ENCODE measurements at places on chromosomes 1 and 21.
A peak's percentile ranks its signal among the peaks of the same experiment; 100 is the strongest.

DNA sequence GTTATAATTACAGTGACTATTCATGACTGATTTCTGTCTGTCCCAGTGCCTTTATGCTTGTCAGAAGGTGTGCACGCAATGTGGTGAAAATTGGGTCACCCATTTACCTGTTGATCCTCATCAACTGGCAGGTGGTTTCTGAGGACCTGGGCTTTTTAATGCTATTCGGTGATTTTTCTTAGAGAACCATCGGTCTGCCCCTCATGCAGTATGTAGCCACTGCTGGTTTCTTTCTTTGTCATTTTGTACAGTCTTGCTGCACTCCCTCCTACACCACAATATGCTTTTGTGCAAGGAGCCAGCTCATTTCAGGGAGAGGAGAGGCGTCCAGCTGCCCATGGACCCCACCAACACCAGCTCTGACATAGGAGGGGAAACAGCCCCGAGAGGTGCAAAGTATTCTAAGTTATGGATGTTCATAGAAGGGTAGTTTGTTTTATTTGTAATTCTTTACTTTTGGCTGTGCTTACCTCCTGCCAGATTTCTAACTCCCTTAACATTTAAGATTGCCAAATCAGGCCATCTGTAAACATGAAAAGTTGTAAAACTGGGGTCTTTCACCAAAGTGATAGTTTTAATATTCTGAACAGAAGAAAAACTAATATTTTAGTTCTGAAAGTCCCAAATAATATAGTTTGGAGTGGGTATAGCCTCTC is 325.3 kb downstream of the PTBP2 start:
- no peak for DNase-seq

DNA sequence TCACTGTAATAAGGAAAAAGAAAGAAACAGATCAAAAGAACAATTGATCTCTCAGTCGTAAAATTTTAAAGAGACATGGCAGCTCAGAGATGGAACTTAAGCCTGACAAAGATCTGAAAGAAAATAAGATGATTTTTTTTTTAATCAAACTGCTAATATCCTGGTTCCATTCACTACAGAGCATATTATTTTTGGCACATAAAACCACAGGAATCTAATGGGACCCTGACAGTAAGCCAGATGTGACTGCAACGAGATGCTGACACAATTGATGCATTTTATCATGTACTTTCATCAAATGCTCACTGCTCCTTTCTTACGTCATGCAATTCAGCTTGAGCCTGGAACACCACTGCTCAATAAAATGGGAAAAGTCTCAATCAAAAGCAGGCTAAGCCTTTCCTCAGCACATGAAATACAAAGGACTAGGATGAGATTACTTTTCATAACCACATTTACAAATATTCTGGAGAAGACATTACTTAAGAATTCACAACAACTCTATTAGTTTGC is 16.6 kb downstream of the GPATCH2 start:
- DNase-seq, result no peak

GRCh38 chr21:45224189-45224938 is 63.3 kb downstream of the POFUT2 start:
- no peak for DNase-seq

- no peak for DNase-seq
Observed at GRCh38 chr21:34640858-34641257, 25.9 kb upstream of the RCAN1 start.

GRCh38 chr21:30271611-30272010 is 11.1 kb downstream of the KRTAP24-1 start:
- no peak for DNase-seq

DNA sequence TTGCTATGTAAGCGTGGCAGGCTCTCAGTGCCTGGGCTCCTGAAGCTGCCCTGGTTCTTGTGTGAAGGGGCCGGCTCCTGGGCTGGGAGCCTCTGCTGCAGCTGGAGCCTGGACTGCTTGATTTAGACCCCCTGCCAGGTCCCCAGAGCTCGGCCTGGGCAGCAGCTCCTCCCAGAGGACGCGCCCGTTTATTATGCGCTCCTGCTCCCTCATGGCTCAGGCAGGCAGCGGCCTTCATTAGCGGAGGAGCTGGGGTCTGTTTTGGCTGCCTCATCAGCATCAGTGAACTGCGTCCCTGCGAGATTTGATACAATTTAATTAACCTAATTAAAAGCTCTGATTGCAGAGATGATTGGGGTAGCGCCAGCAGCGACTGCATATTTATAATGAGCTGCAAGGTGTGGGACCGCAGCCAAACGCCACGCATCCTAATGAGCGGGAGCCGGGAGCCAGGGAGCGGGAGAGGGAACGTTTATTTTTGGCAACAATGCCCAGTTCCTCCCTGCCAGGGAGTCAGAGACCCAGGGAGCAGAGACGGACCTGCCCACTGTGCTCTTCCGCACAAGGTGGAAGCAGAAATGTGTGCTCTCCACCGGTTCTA is 16.6 kb downstream of the UTP11 start:
- no peak for DNase-seq

DNA sequence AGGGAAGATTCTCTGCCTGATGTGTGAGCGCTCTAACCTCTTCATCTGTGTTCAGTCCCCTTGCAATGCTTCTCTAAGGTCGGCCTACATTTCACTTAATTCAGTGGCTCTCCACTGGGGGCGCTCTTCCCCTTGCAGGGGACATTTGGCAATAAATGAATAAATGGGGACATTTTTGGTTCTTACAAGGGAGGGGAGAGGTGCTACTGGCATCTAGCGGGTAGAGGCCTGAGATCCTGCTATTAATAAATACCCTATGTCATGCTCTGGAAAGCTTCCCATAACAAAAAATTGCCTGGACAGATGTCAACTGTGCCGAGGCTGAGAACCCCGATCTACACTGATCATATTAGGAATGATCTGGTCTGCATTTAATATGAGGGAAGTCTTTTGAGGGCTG is 25.9 kb upstream of the DNAJC11 start:
- DNase-seq, result no peak

GRCh38 chr1:157429601-157430240 is 122.6 kb downstream of the FCRL5 start:
- no peak for DNase-seq

GRCh38 chr1:65059930-65060538 is 88.0 kb upstream of the AK4 start:
- no peak for DNase-seq

DNA sequence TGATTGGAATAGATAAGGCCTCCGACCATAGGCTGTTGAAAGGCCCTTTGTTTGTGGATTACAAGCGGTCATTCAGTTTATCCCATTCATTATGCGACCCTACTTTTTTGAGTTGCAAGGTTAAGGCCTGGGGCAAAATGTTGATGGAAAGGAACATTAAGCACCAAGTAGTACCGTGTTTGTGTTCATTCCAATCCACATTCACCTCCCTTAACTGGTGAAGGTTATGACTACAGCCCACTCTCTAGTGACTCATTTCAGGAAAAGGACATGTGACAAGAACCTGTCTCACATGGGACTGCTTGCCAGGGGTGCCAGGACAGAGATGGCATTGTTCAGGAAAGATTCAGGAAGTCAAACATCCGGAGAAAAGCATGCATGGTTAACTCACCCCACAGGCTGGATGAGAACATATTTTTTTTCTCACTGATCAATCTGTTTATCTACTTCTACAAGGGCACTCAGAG is 81.6 kb downstream of the CD58 start:
- DNase-seq, result no peak

DNA sequence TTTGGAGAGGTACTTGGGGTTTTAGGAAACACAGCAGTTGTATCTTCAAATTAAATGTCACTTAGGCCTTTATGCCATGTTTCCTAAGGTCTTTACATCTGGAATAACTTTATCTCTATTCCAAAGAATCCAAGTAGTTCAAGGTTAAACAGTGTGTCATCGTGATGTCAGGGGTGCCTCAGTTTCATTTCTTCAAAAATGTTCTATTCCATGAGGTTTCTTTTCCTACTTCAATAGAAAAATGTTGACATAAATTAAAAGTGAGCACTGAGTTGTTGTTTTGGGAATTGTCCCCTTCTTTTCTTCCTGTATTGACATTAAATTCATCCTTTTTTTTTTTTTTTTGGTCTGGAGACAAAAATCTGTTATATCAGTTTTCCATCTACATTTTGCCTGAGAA is 160.6 kb upstream of the C21orf91 start:
- DNase-seq, result no peak

GRCh38 chr1:17862121-17862520 is 107.0 kb downstream of the ACTL8 start:
- no peak for DNase-seq

DNA sequence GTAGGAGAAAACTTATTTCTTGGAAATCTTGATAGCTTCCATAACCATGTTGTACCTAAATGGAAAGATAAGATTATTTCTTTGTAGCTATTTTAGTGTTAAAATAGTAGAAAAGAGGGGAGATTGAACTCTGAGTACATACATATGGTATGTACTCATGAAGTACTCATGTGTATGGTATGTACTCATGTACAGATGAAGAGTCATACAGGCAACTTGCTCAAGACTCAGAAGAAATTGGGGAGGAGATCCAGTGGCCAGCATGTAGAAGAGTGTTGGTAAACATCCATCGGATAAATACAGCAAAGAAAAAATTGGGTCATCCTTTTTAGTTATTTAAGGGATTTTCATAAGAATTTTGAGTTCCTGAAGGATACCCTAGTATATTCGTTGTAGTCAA is 29.0 kb downstream of the MDM4 start:
- no peak for DNase-seq

DNA sequence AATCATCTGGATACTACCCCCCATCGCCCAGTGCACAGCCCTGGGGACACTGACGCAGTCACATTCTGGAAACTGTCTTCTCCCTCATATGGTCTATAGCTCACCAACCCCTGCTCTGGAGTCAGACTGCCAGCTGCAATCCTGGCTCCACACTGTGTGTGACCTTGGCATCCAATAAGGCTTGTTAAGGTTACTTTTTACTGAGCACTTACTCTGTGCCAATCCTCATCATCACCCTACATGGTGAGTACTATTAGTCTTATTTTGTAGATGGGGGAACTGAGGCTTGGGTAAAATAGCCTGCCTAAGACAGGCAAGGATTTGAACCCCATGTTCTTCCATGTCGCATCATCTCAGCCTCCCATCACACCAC is 34.9 kb downstream of the AHDC1 start:
- no peak for DNase-seq

- DNase-seq, result no peak
Observed at GRCh38 chr1:224637936-224638335, 21.8 kb downstream of the CNIH3 start.

GRCh38 chr1:166020210-166020609 is 146.6 kb downstream of the FAM78B start:
- no peak for DNase-seq

DNA sequence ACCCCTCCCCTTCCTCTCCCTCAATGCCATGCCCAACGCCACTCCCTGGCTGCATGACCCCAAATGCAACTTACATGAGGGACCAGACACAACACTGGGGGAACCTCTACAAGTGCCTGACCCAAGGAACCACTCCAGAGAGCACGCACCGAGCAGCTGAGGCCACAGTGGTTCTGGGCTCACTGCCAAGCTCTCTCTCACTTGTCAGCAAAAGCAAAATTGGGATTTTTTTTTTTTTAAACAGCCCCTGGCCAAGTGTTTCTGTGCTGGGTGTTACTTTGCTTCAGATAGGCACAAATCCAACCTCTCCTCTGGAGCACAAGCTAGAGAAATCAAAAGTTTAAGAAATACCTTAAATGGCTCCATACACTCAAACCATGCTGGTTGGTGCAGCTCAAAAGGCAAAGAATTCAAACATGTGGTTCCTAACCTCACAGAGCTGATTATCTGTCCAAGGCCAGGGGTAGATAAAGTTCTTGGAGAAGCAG is 363.0 kb downstream of the SETD4 start:
- no peak for DNase-seq

GRCh38 chr1:6982860-6983259 is 197.6 kb downstream of the CAMTA1 start:
- no peak for DNase-seq

DNA sequence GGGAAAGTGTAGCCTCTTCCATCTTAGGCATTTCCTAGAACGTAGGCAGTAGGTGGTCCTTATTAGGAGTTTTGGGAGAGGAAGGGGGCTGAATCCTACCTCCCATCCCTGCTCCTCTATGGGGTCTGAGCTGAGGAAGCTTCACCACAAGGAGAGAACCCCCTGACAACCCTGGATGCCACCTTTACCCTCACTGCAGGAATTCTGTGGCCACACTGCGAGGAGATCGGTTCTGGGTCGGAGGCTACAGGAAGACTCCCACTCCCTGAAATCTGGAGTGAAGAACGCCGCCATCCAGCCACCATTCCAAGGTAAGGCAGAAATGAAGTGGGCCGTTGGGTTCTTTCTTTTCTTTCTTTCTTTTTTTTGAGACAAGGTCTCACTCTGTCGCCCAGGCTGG is 1.5 kb downstream of the MX1 start:
- peak; percentile 38 for DNase-seq

- DNase-seq, result no peak
Observed at GRCh38 chr1:184080309-184080708, 28.8 kb downstream of the TSEN15 start.

GRCh38 chr1:7707527-7707926 is 63.6 kb upstream of the VAMP3 start:
- no peak for DNase-seq

DNA sequence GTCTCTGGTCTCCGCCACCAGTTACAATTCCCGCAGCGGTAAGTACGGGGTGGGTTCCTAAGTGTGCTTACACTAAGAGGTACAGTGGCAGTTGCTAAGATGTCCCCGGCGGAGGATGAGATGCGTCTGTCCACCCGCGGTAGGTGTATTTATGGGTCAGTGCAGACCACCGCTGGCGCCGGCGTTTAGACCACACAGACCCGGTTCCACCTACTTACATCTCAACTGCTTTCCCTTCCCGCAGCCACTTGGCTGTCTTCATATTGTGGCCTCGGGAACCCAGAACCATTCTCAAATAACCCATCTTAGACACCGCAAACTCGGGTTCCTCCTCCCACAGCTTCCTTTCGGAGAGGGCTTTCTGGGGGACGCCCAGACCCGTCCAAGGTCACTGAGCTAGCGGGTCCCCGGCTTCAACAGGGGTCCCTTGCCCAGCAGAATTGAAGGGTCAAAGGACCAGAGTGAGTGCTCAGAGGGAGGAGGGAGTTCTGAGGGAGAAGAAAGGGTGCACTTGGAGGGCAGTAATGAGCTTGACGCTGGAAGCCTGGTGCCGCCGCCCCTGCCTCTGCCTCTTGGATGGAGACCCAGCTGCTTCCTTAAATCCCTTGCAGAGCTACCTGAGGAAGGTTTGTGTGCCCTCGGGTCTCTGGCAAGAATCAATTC is 8.6 kb downstream of the NR5A2 start:
- peak; percentile 56 for DNase-seq
